WERI-Rb-1 (cell line): ENCODE measurements at places on chromosomes 7 and 10.

DNA sequence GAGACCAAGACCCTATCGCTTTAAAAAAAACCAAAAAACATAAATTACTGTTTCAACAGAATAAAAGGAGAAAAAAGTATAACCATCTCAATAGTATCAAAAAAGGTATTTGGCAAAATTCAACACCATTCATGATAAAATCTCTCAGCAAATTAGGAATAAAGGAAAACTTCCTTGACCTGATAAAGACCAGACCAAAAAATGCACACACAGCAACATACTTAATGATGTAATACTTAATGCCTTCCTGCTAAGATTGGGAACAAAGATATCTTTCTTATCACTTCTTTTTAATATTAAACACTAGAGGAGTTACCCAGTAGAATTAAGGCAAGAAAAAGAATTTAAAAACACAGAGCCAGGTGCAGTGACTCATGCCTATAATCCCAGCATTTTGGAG is 79.3 kb downstream of the CNOT4 start:
- DNase-seq, result no peak

- no peak for DNase-seq
These were observed 161.1 kb downstream of the RPS24 start for GRCh38 chr10:78194539-78195402.

GRCh38 chr7:36945612-36946400 is 221.5 kb upstream of the AOAH start:
- DNase-seq, result peak; percentile 28

- DNase-seq, result no peak
These were observed 139.0 kb downstream of the MGMT start for GRCh38 chr10:129605986-129606518.

DNA sequence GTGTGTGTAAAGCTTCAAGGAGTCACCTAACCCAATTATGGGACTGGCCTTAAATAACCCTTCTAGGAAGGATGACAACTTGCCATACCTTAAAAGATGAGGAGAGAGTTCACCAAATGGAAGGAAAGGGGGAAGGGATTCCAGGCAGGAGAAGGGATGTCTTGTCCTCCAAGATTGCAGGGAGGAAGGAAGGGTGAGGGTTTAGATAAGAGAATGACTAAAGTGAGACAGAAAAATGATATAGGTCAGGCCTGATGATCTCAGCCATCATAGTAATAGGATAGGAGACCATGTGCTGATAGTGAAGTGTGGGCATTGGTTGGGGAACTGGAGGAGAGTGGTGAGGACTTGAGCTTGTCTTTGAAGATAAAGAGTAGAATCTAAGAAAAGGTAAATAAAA is 7.7 kb upstream of the TMEM26 start:
- DNase-seq, result no peak

DNA sequence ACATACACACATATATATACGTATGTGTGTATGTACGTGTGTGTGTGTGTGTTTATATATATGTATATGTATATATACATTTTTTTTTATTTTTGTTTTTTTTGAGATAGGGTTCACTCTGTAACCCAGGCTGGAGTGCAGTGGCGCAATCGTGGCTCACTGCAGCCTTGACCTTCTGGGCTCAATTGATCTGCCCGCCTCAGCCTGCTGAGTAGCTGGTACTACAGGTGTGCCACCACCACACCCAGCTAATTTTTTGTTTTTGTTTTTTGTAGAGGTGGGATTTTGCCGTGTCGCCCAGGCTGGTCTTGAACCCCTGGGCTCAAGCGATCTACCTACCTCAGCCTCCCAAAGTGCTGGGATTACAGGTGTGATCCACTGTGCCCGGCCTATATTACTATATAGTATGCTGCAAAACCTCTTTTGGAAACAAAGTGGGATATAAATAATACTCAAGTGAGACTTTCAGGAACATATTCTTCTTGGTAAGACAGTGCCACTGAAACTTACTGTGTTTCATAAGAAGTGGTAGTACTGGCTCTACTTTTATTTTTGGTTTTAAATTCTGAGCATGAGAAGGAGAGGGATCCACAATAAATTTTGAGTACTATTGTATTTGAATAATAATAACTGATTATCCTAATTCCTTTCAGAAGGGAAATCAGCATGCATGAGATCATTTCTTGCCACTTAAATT is 51.0 kb downstream of the MLLT10 start:
- no peak for DNase-seq

- no peak for DNase-seq
These were observed 61.4 kb upstream of the ADRB1 start for GRCh38 chr10:113982296-113982695.

GRCh38 chr7:46811529-46811928 is 770.4 kb downstream of the TNS3 start:
- peak; percentile 29 for DNase-seq

DNA sequence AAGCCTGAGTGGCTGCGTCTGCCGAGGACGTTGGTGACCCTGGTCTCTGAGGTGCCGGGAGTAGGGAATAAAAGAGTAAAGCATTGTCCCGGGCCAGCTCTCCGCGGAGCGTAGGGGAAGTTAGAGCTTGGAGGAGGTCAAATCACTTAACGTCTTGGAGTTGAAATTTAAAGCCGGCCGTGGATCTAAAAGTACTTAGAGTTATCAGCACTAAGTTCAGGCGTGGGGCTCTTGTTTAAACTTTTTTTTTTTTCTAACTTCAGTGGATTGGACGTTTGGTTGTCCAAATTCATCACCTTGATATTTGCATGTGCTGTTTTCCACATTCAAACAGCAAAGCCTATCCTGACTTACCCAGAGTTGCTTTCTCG is 700 bp downstream of the NIPSNAP2 start:
- DNase-seq, result no peak

- no peak for DNase-seq
These were observed 35.1 kb downstream of the PDIA4 start for GRCh38 chr7:148993193-148993592.

GRCh38 chr10:88385601-88386203 is 197.4 kb downstream of the RNLS start:
- no peak for DNase-seq

DNA sequence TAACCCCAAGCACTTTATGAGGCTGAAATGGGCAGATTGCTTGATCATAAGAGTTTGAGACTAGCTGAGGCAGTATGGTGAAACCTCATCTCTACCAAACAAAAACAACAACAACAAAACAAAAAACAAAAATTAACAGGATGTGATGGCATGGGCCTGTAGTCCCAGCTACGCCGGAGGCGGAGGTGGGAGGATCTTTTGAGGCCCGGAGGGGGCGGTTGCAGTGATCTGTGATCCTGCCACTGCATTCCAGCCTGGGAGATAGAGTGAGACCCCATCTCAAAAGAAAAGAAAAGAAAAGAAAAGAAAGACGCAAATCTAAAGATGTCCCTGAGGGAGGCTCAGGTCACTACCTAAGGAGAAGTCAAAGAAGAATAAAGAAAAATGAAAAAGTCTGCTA is 35.3 kb upstream of the AGR2 start:
- DNase-seq, result no peak

DNA sequence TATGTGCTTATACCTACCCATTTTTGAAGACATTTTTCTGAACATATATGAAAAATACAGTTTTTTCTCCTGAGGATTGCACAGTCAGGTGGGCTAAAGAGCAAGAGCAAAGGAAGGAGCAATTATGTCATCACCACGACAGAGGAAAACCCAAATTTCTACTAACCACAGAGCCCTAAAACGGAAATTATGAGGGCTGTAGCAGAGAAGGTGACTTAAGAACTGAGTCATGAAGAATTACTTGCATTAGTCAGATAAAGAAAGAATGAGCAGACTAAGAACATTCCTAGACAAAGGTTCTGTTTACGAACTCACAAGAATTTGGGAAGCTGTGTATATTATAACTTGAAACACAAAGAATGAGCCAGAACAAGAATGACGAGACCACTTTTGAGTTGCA is 974.4 kb downstream of the NXPH1 start:
- DNase-seq, result no peak

- no peak for DNase-seq
These were observed 29.8 kb upstream of the BMPR1A start for GRCh38 chr10:86726677-86726999.

- no peak for DNase-seq
These were observed 79.7 kb upstream of the FERD3L start for GRCh38 chr7:19224951-19225350.

DNA sequence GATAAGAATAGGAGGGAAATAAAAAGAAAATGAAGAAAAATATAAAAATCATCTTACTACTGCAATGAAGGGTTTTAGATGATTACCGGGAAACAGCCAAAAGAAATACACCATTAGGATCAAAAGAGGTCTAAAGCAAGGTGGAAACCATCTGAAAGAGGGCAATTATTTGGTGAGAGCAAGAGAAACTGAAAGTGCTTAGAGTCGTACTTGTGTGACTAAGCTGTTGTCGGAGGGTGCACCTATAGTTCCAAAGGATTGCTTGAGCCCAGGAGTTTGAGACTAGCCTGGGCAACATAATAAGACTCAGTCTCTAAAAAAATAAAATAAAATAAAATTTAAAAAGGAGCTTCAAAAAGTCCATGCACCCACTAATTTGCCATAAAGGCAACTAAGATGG is 169.5 kb downstream of the DKK1 start:
- DNase-seq, result no peak

DNA sequence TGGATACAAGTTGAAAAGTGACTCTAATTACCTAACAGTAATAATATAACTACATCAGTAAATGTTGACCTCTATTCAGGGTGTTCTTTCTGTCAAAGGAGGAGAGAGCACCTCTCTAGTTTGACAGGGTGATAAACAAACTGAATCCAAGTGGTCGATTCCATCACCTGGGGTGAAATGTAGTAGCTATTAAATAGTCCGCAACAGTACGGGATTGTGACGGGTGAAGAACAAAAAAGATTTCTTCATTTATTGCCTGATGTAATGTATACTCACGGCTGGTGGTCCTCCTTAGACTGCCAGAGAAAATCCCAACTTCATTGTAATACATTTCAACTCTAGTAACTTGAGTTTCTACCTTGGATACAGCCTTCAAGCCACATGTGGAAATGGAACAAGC is 292.5 kb upstream of the CELF2 start:
- DNase-seq, result no peak

- DNase-seq, result peak; percentile 25
These were observed 59.5 kb upstream of the PRPS1L1 start for GRCh38 chr7:18087026-18087686.

DNA sequence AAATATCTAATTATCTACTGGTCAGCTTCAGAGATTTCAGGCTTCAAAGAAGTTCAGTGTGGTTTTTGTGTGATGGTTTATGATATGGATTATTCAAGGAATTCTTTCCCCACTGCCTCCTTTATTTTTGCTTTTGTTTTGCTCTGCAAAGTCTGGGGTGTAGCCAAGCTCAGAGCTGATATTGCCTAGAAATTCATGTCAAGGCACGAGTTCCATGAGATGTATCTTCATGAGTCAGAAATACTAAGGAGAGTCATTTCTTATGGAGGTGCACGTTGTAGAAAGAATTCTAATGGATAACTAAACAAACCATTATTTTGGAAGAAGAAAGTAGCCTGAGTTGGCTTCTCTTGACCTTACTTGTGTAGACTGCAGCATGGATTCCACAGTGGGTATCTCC is 37.4 kb downstream of the VIM start:
- DNase-seq, result no peak

DNA sequence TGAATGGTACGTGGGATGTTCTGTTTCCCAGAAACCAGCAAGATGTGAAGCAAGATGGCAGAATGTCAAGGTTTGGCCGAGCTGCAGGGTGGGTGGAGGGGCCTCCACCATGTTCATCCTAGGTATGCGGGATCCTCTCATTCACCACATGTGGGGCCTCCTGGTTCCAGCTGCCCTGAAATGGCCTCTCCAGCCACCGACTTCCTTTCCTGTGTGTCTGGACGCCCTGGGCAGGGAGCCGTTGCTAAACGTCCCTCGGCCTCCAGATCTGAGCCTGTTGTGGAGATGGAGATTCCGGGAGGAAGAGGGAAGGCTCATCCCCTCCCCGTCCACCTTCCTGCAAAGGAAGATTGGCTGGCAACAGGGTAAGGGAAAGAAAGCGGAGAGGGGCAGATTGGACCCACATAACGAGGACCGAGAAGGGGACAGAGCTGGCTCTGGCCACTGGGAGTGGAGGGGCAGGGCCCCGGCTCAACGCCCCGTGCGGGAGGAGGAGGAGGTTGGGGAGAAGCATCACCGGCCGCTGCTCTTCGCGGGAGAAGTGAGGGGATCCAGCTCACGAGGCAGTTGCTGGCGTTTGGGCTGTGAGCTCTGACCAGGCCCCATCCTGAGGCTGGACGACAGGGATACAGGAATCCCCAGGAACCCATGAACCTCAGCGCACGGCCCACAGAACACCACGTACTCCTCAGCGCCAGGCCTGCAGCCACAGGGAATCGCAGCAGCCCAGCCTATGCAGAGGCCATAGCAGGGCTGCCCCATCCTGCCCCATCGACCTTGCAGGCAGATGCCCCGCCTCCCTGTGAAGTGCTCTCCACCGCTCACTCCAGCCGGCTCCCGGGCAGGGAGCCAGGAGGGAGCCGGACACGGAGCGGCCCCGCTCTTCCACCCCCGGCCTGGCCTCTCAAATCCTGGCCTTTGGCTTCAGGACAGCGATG is 98.3 kb downstream of the FOXL3 start:
- no peak for DNase-seq

DNA sequence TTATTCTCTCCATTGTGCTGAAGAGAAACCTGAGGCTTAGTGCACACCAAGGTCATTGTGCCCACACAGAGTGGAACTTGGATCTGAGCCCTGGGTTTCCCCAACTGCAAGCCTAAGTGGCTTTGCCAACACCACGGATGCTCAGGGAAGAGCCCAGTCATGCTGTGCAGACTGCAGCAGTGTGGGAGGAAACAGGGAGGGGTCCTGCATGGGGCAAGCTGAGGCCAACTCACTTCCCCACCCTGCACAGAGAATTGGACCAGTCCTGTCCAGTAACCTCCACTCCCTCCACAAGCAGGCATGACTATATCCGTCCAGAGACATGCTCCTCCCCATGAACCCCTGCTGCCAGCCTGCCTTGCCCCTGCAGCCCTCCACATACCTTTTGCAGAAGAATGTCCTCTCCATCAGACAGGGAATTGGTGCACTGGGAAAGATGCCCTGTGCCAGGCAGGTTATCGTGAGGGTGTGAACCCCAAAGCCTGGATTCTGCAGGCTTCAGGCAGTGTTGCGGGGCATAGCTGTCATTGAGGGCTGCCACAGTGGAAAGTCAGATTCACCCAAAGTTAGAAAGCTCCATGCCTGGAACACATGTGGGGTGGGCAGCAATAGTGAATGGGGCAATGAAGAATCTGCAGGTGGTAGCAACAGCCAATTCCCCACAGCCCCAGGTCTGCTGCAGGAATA is 44.9 kb downstream of the DRGX start:
- no peak for DNase-seq

GRCh38 chr10:92712016-92712889 is 22.5 kb downstream of the HHEX start:
- DNase-seq, result no peak

- no peak for DNase-seq
These were observed 77.5 kb upstream of the PHYHIPL start for GRCh38 chr10:59098831-59099452.

- DNase-seq, result no peak
These were observed 5.4 kb upstream of the NUB1 start for GRCh38 chr7:151336027-151336708.

GRCh38 chr7:106717955-106718871 is 57.3 kb upstream of the CCDC71L start:
- DNase-seq, result no peak

- no peak for DNase-seq
These were observed 304.3 kb upstream of the ZMIZ1 start for GRCh38 chr10:78764436-78764835.

GRCh38 chr7:129089521-129090212 is 34.8 kb upstream of the TNPO3 start:
- DNase-seq, result no peak

GRCh38 chr10:6036861-6037321 is 25.3 kb downstream of the IL2RA start:
- DNase-seq, result no peak
